ENCODE measurements at places on chromosomes 7 and 10. TPM values are rescaled to one million over a fixed set of nuclear protein-coding genes. Genes with fewer than 3 reads are reported as not detected.

EGFR gene
- total RNA-seq, result 0.43 TPM

LRRD1 gene
- total RNA-seq, result not detected

PDZD7 gene
- total RNA-seq, result 0.43 TPM

GPR15LG gene
- not detected for total RNA-seq

VAX1 gene
- total RNA-seq, result not detected

SPDYE5 gene
- total RNA-seq, result not detected

ELOVL3 gene
- not detected for total RNA-seq

Data from dermis lymphatic vessel endothelial cell (primary cell).